ENCODE measurements at places on chromosomes 1 and 21. TPM values are rescaled to one million over a fixed set of nuclear protein-coding genes. Genes with fewer than 3 reads are reported as not detected.

- no peaks in the 10 kb centered on the region for H3K4me1 ChIP-seq
- H3K27ac ChIP-seq = no peak overlapping the region
- H3K36me3 ChIP-seq = no peaks in the 10 kb centered on the region
- no peak overlapping the region for H3K4me3 ChIP-seq
- DNase-seq = no peak
- no peaks in the 10 kb centered on the region for H3K27me3 ChIP-seq
Measured at GRCh38 chr1:62508187-62508758, 71.4 kb downstream of the USP1 start.

DNA sequence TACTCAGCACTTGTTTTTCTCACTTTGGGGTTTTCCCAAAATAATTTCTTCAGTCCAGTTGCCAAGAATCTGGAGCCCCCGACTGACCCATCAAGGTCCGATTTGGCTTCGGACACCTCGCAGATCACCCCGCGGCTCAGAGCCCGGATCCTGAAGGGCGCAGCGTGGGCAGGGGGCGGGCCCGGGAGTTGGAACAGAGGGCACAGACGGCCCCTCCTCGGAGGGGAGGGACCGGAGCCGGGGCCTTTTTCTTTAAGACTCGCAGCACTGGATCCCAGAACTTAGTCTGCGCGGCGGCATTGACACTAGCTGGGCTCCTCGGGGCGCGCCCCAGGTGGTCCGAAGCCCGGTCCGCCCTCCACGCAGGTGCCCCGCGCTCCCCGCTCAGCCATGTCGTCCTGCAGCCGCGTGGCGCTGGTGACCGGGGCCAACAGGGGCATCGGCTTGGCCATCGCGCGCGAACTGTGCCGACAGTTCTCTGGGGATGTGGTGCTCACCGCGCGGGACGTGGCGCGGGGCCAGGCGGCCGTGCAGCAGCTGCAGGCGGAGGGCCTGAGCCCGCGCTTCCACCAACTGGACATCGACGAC lies at the start of gene CBR3:
TSS of gene CBR3 (plus strand) at position 277 of the 588 bp plus-strand sequence. CDS start at position 391, 114 bp downstream.
- H3K4me3 ChIP-seq = peak within 1 kb of the TSS; percentile 81
- H3K27me3 ChIP-seq = no peaks in the 10 kb centered on the region
- peak; percentile 34 for DNase-seq
- no peaks in the 10 kb centered on the region for H3K36me3 ChIP-seq
- H3K27ac ChIP-seq = peak within 1 kb of the TSS; percentile 58
- peaks cover 14% of the 10 kb centered on the region for H3K4me1 ChIP-seq

The CD5L gene
- polyA plus RNA-seq = not detected

The DNAH14 gene
- polyA plus RNA-seq = not detected

The SPRR1A gene
- not detected for polyA plus RNA-seq

DNA sequence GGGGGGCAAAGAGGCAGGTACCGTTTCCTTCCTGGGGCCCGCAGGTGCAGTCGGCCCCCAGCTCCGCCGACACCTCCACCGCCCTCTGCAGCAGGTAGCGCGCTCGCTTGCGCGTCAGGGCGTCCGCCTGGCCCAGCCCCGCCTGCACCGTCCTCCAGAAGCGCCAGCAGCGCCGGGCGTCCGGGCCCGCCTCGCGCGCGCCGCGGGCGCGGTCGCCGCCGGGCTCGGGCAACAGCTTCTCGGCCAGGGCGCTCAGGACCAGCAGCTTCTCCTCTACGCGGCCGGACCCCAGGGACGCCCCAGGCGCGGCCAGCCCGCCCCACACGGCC lies 863 bp downstream of the TARBP1 start:
- H3K27ac ChIP-seq = peak overlapping the region; percentile 71
- peaks cover 21% of the 10 kb centered on the region for H3K4me1 ChIP-seq
- H3K27me3 ChIP-seq = no peaks in the 10 kb centered on the region
- H3K36me3 ChIP-seq = no peaks in the 10 kb centered on the region
- peak; percentile 78 for DNase-seq

The HSPB7 gene
- polyA plus RNA-seq = not detected

- peaks cover 56% of the 10 kb centered on the region for H3K4me1 ChIP-seq
- H3K27ac ChIP-seq = peak overlapping the region; percentile 73
- no peaks in the 10 kb centered on the region for H3K36me3 ChIP-seq
- H3K4me3 ChIP-seq = peak overlapping the region; percentile 36
- no peak for DNase-seq
- no peaks in the 10 kb centered on the region for H3K27me3 ChIP-seq
Measured at GRCh38 chr21:17794518-17795145, 24.5 kb downstream of the C21orf91 start.

The TEX38 gene
- polyA plus RNA-seq = 0.32 TPM

The UAP1 gene
- polyA plus RNA-seq = 27.7 TPM

DNA sequence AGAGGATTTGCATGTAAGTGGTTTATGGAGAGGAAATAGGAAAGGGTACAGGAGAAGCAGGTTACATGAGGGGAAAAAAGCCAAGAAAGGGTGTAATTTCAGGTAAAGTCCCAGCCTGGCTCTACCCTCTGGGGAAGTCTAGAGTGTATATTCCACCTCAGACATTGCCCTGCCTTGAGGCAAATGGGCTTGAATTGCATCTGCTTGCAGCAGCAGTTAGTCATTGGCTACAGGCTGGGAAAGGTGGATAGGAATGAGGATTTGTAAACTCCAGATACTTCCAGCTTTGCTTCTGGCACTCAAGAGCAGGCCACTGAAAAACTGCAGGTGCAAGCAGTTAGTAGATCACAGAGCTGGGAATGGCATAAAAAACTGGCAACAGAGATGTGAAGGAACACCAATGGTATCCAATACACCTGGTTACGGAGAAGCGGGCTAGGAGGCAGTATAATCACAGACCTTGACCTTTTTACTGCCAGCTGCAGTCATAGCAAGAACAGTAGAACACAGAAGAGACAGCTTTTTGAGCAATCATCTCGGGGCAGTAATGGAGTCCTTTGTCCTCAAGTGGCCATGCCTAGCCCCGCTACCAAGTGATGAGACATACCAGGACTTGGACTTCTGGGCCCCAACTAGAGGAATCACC lies 226.9 kb upstream of the NRIP1 start:
- H3K4me1 ChIP-seq = no peaks in the 10 kb centered on the region
- H3K27me3 ChIP-seq = no peaks in the 10 kb centered on the region
- H3K4me3 ChIP-seq = no peak overlapping the region

- no peaks in the 10 kb centered on the region for H3K36me3 ChIP-seq
- H3K27me3 ChIP-seq = no peaks in the 10 kb centered on the region
- H3K4me1 ChIP-seq = no peaks in the 10 kb centered on the region
- no peak overlapping the region for H3K4me3 ChIP-seq
Measured at GRCh38 chr1:222798975-222799374, 15.9 kb upstream of the DISP1 start.

- no peaks in the 10 kb centered on the region for H3K27me3 ChIP-seq
- H3K4me1 ChIP-seq = no peaks in the 10 kb centered on the region
- no peak for DNase-seq
- H3K4me3 ChIP-seq = no peak overlapping the region
- no peaks in the 10 kb centered on the region for H3K36me3 ChIP-seq
Measured at GRCh38 chr1:230077436-230078213, 10.6 kb downstream of the GALNT2 start.

The RGL1 gene
- 2.6 TPM for polyA plus RNA-seq

- no peaks in the 10 kb centered on the region for H3K27me3 ChIP-seq
- no peak for DNase-seq
- H3K4me1 ChIP-seq = no peaks in the 10 kb centered on the region
- no peaks in the 10 kb centered on the region for H3K36me3 ChIP-seq
- H3K4me3 ChIP-seq = no peak overlapping the region
- H3K27ac ChIP-seq = no peak overlapping the region
Measured at GRCh38 chr1:189971656-189972055, 506.0 kb downstream of the BRINP3 start.

DNA sequence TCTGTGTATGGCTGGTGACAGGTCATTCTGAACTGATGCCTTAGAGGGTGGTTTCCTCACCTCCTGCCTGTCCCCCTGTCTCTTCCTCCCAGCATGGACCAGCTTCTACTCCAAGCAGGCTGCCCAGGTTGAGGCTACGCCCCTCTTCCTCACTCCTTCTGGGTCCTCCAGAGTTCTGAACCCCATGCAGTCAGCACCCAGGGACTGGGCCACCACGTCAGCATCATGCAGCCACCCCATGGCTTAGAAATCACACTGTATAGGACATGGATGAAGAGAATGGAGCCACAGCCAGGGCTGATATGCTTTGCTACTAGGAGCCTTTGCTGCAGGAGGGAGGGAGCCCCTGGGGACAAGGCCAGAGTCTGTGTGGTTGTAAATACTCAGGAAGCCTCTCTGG lies 8.3 kb downstream of the FOXO6 start:
- H3K4me1 ChIP-seq = peaks cover 10% of the 10 kb centered on the region
- DNase-seq = no peak
- peaks cover 9% of the 10 kb centered on the region for H3K27me3 ChIP-seq
- no peaks in the 10 kb centered on the region for H3K36me3 ChIP-seq
- H3K27ac ChIP-seq = no peak overlapping the region
- H3K4me3 ChIP-seq = no peak overlapping the region

- no peaks in the 10 kb centered on the region for H3K36me3 ChIP-seq
- H3K4me3 ChIP-seq = no peak overlapping the region
- H3K27ac ChIP-seq = no peak overlapping the region
- DNase-seq = no peak
- no peaks in the 10 kb centered on the region for H3K4me1 ChIP-seq
Measured at GRCh38 chr1:103256490-103256889, 148.2 kb upstream of the COL11A1 start.

DNA sequence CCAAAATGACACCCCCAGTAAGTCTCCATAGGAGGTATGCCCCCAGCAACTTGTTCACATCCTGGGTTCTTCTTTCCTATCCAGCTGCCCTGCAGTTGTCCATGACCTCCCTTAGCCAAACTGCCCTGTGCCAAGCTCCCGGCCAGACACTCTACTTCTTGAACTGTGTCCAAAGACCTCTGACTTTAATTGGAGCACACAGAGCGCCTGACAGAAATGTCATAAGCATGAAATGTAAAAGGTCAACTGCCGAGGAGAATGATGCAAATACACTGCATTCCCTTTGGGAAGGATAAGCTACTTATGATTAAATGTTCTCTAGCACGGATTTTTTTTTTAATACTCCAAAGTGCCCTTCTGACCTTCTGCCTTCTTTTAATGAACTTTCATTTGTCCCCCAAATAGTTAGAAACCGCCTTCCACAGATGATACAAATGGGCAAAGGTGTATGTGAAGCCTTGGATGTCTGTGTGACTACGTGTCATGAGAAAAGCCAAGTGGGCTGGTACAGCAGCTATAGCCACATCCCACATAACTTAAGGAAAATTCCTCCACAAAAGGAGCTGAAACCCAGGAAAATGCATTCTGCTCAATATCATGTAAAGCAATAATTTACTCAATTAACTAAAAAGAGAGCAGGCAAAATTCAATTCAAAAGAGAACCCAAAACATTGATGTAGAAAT lies 26.8 kb downstream of the PALMD start:
- H3K36me3 ChIP-seq = no peaks in the 10 kb centered on the region
- no peaks in the 10 kb centered on the region for H3K4me1 ChIP-seq
- H3K4me3 ChIP-seq = no peak overlapping the region
- DNase-seq = no peak
- H3K27ac ChIP-seq = no peak overlapping the region

The NUF2 gene
- 1.4 TPM for polyA plus RNA-seq

DNA sequence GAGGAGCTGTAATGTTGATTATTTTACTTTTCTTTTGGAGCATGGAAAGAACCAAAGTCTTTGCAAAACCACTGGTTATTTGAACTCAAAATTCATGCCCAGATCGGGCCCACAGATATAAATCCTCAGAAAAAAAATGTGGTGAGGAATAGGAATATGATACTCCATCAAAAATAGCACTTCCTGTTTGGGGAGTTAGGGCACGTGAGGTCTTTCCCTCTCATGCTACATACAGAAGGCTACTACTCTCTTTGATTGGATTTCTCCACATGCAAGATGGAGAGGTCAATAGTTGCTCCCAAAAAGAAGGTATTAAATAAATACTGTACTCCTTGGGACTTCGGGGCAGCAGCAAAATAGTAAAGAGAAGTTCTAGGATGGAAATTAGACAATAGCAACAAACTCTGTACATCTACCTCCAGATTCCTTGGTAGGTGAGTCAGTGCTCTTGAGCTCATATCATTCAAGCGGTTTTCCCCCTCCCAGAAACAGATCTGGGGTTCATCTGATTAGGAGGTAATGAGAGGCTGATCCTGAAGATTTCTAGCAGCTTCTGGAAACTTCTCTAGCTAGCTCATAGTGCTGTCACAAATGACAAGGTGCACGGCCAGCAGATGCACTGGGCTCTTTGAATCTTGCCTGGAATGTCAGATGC lies 47.1 kb downstream of the SLC9C2 start:
- no peak overlapping the region for H3K27ac ChIP-seq
- no peaks in the 10 kb centered on the region for H3K27me3 ChIP-seq
- DNase-seq = no peak
- H3K4me1 ChIP-seq = peaks cover 24% of the 10 kb centered on the region
- H3K36me3 ChIP-seq = no peaks in the 10 kb centered on the region

- no peaks in the 10 kb centered on the region for H3K36me3 ChIP-seq
- no peak overlapping the region for H3K27ac ChIP-seq
- no peak for DNase-seq
- no peaks in the 10 kb centered on the region for H3K4me1 ChIP-seq
Measured at GRCh38 chr1:179094818-179095217, 12.9 kb downstream of the TOR3A start.

GRCh38 chr1:102783487-102783886 lies 324.8 kb downstream of the COL11A1 start:
- H3K27me3 ChIP-seq = no peaks in the 10 kb centered on the region
- H3K27ac ChIP-seq = no peak overlapping the region
- H3K4me3 ChIP-seq = no peak overlapping the region
- no peak for DNase-seq
- no peaks in the 10 kb centered on the region for H3K36me3 ChIP-seq

DNA sequence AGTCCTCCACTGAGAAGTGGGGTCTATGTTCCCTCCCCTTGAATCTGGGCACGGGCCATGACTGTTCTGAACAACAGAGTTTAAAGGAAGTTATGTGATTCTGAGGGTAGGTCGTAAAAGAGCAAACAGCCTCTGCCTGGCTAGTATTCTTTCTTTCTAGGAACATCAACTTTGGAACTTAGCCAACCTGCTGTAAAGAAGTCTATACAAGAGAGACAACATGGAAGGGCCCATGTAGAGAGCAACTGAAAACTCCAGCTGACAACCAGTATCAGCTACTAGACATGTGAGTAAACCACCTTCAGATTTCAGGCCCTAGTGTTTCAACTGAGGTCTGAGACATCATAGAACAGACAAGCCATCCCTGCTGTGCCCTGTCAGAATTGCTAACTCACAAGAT lies 7.5 kb downstream of the SELENOF start:
- H3K4me1 ChIP-seq = peaks cover 49% of the 10 kb centered on the region
- H3K27ac ChIP-seq = no peak overlapping the region

The NPR1 gene
- polyA plus RNA-seq = not detected

- H3K4me3 ChIP-seq = no peak overlapping the region
- H3K27me3 ChIP-seq = no peaks in the 10 kb centered on the region
- DNase-seq = no peak
- H3K36me3 ChIP-seq = no peaks in the 10 kb centered on the region
- H3K4me1 ChIP-seq = no peaks in the 10 kb centered on the region
Measured at GRCh38 chr1:170149241-170149640, 3.5 kb downstream of the NTMT2 start.

The CCDC30 gene
- polyA plus RNA-seq = 1.8 TPM

The PRDM16 gene
- polyA plus RNA-seq = not detected

Data from naive thymus-derived CD4-positive, alpha-beta T cell (primary cell).